A549 (cell line): ENCODE measurements at places on chromosomes 3 and 15. TPM values are rescaled to one million over a fixed set of nuclear protein-coding genes. Genes with fewer than 3 reads are reported as not detected.

MAP1A gene
- polyA plus RNA-seq, result 0.46 to 0.54 TPM (median 0.52 TPM) in 3 replicates

STAB1 gene
- polyA plus RNA-seq, result 0.04 to 0.07 TPM in 2 of 3 replicates, not detected in the other

DNA sequence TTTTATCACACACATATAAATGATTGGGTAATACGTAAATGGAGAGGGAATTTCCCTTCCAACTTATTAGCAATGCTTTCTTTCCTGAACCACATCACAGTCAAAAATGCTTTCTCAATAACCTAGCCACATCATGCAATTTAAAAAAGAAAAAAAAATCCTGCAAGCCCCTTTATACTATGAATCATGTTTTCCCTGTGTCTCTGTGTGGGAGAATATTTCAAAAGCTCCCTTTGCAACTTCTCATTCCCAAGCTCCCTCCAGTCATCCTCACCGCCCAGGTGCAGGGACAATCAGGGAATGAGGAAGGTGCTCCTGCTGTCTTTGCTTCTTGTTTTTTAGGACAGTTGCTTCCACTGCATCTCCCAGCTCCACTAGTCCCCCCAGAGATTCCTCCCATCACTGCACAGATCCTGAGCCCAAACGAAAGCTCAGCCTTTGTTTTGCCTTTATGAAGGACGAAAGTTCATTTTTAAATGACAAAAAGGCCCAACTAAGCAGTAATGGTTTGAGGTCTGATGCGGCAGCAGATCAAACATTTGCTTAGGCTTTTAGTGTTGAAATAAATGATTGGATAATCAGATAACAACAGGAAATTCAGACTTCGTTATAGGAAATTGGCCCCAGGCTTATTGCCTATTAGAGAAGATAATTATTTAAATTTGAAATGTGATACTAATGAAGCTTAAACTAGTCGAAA is 47.8 kb upstream of the ADGRG7 start:
- DNase-seq, result no peak

DNA sequence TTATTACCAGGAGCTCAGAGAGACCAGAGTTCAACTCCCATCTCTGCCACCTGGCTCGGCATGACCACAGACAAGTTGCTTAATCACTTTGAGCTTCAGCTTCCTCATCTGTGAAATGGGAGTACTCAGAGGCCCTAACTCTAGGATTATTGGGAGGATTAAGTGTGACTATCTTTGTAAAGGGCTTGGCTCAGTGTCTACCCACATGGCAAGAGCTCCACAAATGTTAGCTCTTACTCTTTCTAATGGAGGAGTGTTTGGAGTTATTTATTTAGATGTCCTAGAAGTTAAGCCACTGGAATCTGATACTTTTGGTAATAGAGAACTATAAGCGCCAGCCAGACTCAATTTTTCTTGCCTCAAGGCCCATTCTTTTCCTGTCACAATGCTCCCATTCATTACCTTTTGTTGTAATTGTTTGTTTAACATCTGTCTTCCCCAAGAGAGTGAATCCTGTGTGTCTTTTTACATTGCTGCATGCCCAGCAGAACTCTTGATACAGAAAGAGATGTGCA is 12.3 kb upstream of the LMCD1 start:
- DNase-seq, result no peak

GRCh38 chr3:141498598-141499223 is 11.9 kb downstream of the RASA2 start:
- DNase-seq, result no peak

DNA sequence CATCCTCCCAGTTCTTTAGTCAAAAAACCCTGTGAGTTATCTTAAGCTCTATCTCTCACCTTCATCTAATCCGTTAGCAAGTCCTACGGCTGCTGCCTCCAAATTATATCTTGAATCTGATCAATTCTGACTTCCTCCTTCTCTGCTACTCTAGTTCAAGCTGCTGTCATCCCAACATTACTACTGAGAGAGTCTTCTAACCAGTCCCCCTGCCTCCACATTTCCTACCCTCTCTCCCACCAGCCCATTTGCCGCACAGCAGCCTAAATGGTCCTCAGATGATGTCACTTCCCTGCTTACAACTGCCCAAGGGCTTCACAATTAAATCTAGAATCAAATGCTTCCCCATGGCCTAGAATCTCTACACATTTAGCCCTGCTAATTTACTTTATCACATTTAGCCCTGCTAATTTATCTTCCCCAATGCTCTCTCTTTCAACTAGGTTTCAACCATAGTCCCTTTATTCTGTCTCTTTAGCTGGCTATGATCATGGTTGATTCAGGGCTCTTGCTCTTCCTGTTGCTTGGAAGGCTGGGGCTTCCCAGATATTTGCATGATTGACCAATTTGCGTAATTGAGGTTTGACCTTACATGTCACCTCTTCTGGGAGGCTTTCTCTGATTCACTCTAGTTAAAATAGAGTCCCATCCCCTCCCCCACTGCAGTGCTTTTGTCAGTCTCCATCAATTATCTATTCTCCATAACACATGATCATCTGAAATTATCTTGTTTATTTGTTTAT is 11.0 kb upstream of the ARL14 start:
- DNase-seq, result no peak
